Transverse colon (tissue), 4 donors: ENCODE measurements at places on chromosomes 4 and X. TPM values are rescaled to one million over a fixed set of nuclear protein-coding genes. Genes with fewer than 3 reads are reported as not detected.

GRCh38 chr4:39021631-39022030, 10.6 kb downstream of the TMEM156 start:
- H3K27me3 ChIP-seq = no peaks in the 10 kb centered on the region
- no peaks in the 10 kb centered on the region for H3K4me1 ChIP-seq
- no peak for DNase-seq
- H3K27ac ChIP-seq = no peak overlapping the region
- H3K36me3 ChIP-seq = no peaks in the 10 kb centered on the region

DNA sequence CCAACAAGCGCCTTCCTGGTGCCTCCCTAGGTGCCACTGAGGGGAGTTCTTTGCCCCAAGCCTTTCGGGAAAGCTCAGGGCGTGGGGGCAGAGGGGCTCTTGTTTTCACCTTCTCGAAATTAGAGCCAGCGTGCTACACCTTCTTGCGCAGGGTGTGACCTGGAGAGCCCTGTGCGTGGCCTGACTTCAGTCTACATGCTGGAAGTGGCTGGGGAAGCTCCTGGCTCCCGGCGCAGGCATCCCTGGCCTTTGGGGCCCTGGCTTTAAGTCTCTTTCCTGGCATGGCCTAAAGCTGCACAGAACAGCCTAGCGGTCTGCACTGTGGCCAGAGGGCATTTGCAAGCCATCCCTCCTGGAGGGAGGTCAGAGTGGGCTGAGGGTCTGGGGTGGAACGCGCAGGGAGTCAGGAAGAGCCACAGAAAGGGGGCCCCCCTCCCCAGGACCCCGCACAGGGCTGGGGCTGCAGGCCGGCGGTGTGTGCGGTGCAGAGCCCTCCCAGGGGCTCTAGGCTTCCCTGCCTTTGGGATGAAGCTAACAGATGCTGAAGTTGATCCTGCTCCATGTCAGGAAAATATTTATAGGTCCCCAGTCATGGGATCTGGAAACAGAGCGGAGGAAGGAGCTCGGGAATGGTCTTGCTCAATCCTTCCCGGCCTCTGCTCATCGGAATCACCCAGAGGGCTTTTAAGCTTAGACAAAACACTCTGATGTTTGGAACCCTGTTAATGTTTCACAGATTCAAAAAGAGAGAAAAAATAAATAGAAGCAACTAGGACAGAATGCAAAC, 781 bp upstream of the SPON2 start:
- H3K36me3 ChIP-seq = no peaks in the 10 kb centered on the region
- H3K4me3 ChIP-seq = no peak overlapping the region
- H3K27ac ChIP-seq = peak overlapping the region; percentile 74
- peaks cover 47% of the 10 kb centered on the region for H3K27me3 ChIP-seq

GRCh38 chrX:133745349-133745748, 240.0 kb downstream of the GPC3 start:
- H3K4me1 ChIP-seq = no peaks in the 10 kb centered on the region
- no peaks in the 10 kb centered on the region for H3K27me3 ChIP-seq
- DNase-seq = no peak
- no peak overlapping the region for H3K27ac ChIP-seq

UGT2B17 gene
- not detected for total RNA-seq

DNA sequence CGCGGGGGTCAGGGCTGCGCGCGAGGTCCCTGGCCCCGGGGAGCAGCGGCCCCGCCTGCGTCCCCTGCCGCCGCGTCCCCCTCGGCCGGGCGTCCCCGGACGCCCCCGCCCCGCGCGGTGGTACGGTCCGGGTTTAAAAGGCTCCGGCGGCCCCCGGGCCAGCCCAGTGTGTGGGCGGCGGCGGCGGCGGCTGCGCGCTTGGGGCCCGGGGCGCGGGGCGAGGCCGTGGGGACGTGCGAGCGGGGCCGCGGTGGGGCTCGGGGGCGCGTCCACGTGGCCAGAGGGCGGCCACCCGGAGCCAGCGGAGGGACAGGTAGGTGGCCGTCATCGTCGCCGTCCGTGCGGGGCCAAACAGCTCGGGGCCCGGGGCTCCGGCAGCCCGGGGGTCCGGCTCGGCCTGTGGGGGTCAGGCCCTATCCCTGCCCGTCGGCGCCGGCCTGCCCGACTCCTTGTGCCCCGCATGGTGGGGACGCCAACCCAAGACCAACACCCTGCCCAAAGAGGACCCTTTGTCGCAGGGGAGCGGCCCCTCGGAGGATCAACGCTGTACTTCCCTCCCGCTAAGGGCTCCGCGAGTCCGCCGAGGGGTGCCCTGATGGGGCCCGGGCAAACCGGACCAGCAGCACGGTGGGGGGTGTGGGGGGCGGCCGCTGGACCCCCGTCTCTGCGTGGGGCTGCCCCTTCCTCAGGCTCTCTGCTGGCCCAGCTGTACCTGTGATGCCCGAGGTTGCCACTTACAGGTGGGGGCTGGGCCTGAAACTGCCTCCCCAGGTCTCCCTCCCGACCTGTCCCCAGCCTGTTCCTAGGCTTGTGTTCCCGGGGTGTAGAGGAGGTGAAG, at the start of gene PLXNA3:
Gene PLXNA3 (plus strand): TSS at position 166 of the 838 bp plus-strand sequence. CDS start 1,903 bp downstream, outside the sequence.
- H3K27ac ChIP-seq = peak within 1 kb of the TSS; percentile 81
- H3K4me3 ChIP-seq = peak within 1 kb of the TSS; percentile 56
- H3K27me3 ChIP-seq = no peaks in the 10 kb centered on the region
- H3K4me1 ChIP-seq = peaks cover 2% of the 10 kb centered on the region
- DNase-seq = peak; percentile 53

- H3K4me3 ChIP-seq = peak overlapping the region; percentile 43
- H3K4me1 ChIP-seq = no peaks in the 10 kb centered on the region
- no peaks in the 10 kb centered on the region for H3K27me3 ChIP-seq
- H3K36me3 ChIP-seq = no peaks in the 10 kb centered on the region
These were observed 261.1 kb upstream of the PLCXD1 start for GRCh38 chrX:19912-20571.

- no peak overlapping the region for H3K4me3 ChIP-seq
- H3K27ac ChIP-seq = no peak overlapping the region
- peaks cover 11% of the 10 kb centered on the region for H3K4me1 ChIP-seq
These were observed 46.2 kb downstream of the GPC4 start for GRCh38 chrX:133369065-133369464.

NLGN4X gene
- not detected for total RNA-seq

NLRP2B gene
- not detected for total RNA-seq

TNIP3 gene
- 1.8 TPM for total RNA-seq

DNA sequence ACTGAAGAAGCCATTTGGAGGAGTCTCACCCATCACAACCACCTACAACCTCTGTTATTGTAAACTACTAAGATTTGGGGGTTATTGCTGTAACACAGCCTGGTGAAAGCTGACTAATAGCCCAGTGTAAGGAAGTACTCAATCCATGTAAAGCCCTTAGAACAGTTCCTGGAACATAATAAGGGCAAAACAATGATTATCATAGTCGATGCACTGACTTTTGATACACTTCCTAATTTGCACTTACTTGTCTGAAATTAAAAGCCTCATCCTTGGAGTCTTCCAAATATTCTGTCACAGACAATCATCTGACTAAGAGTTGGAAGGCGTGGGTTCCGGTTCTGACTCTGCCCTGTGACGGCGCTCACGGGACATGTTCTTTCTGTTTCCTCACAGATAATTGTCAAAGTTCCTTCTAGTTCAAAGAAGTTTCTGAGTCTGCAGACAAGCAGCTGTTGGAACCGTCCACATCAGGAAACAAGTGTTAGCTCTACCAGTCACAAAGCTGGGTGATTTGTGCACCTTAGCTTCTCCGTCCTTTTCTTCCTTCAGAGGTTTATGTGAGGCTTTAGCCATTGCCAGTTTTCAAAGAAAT, 33.4 kb upstream of the RASGEF1B start:
- no peaks in the 10 kb centered on the region for H3K36me3 ChIP-seq
- DNase-seq = peak; percentile 73
- H3K4me1 ChIP-seq = no peaks in the 10 kb centered on the region
